Suppressor macrophage treated with lipopolysaccharide for 1 hour (primary cell): ENCODE measurements at places on chromosomes 7 and 10.

GRCh38 chr10:133183646-133184378 is 23.8 kb downstream of the KNDC1 start:
- DNase-seq, result no peak

GRCh38 chr10:27380929-27381358 is 123.2 kb upstream of the RAB18 start:
- no peak for DNase-seq

DNA sequence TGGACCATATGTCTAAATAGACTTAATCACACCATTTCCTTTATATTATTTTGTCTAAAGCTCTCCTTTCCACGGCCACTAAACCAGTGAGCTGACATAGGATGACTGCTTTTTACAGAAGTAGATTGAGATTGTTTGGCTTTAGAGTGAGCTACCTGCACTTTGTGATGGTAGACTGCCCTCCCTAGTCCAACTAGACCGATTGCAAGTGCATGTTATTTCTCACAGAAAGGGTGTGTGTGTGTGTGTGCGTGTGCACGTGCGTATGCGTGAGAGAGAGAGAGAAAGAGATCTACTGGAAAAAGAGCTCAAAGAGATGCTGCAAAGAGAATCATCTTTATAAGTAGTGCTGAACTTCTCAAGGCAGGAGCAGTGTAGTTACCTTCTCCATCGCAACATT is 60.7 kb downstream of the VCL start:
- DNase-seq, result no peak

DNA sequence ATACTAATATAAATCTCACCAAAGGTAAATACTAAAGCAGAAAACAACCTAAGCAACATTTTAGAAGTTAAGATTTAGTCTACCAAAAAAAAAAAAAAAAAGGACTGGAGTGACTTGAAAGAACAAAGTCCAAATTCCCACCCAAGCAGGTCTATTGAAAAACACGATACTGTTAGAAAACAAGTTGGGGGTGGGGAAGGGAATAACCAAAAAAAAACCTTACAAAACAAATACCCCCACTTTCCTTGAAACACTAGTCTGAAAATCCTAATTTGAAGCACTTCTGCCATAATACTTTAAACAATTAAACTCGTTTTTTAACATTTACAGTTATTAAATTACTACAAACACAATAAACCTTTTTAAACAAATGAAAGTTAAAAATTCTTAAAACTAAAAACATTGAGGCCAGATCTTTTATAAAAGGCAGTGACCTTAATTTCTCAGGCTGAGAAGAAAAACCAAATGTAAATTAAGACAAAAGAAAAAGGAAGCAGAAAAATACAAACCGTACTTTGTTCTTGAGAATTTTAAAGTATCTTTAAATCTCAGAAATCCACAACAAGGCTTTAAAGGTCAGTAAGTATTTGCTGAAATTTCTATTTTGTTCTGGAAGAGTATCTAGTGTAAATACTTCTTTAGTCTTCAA is 135.1 kb downstream of the NRBF2 start:
- DNase-seq, result peak; percentile 54

DNA sequence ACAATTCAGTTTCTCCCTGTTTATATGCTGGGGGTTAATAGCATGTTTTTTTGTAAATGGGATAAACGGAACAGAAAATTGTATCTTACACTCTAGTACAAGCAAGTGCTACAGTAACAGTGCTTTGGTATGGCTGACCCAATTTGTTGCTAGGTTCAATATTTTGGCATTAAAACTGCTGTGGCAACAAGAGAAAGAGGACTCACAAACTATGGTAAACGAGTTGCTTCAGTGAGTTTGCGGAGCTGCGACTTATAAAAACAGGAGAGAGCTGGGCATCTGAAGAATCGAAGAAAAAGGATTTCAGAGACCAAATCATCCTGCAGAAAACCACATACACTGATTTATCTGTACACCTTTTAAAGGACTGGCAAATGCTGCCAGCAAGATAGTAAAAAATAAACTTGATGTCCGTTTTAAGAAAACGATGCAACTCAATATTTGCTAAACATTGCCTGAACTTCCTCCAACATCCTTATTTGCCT is 2.2 kb downstream of the GLUD1 start:
- DNase-seq, result no peak

DNA sequence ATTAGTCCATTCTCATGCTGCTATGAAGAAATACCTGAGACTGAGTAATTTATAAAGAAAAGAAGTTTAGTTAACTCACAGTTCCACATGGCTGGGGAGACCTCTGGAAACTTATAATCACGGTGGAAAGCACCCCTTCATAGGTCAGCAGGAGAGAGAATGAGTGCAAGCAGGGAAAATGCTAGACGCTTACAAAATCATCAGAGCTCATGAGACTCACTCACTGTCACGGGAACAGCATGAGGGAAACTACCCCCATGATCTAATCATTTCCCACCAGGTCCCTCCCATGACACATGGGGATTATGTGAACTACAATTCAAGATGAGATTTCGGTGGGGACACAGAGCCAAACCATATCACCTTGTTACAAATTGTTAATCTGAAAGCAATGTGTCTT is 15.8 kb downstream of the TAS2R39 start:
- DNase-seq, result peak; percentile 80

- DNase-seq, result peak; percentile 99
Observed at GRCh38 chr10:113094114-113094486, 144.1 kb downstream of the TCF7L2 start.

GRCh38 chr10:109393425-109393824 is 529.9 kb downstream of the XPNPEP1 start:
- no peak for DNase-seq
